ENCODE measurements at places on chromosomes 1 and 21. TPM values are rescaled to one million over a fixed set of nuclear protein-coding genes. Genes with fewer than 3 reads are reported as not detected.
A peak's percentile ranks its signal among the peaks of the same experiment; 100 is the strongest.

The PRDM16 gene
- total RNA-seq, result 6.3 TPM

The GPR153 gene
- total RNA-seq, result 17.6 TPM

The NHLH1 gene
- total RNA-seq, result 2.6 TPM

DNA sequence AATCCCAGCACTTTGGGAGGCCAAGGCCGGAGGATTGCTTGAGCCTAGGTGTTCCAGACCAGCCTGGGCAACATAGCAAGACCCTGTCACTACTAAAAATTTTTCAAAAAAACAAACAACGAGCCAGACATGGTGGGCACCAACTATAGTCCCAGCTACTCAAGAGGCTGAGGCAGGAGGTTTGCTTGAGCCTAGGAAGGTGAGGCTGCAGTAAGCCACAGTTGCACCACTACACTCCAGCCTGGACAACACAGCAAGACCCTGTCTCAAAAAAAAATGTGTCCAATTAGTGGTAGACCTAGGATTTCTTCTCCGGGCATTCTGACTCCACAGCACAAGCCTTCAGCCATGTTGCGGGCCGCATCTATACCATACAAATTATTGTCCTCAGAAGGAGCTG is 6.7 kb upstream of the IGSF8 start:
- DNase-seq, result no peak

The CELA2A gene
- total RNA-seq, result not detected

The SLC1A7 gene
- 2.4 TPM for total RNA-seq

DNA sequence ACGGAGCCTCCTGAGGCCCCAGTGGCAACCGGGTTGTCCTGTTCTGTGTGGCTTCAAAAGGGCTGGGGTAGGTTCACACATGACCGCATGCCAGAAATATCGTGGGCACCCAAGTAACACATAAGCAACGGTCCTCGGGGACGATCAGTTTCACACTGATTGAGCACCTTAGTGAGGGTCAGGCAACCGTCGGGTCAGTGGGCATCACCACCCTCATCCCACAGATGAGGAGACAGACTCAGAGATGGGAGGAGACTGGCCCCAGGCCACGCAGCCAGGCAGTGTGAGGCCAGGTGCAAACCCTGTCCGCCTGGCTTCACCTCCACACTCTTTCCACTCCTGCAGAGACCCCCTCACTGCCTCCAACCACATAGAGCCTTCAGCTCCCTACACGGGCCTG is 309.8 kb downstream of the MATN1 start:
- DNase-seq, result no peak

DNA sequence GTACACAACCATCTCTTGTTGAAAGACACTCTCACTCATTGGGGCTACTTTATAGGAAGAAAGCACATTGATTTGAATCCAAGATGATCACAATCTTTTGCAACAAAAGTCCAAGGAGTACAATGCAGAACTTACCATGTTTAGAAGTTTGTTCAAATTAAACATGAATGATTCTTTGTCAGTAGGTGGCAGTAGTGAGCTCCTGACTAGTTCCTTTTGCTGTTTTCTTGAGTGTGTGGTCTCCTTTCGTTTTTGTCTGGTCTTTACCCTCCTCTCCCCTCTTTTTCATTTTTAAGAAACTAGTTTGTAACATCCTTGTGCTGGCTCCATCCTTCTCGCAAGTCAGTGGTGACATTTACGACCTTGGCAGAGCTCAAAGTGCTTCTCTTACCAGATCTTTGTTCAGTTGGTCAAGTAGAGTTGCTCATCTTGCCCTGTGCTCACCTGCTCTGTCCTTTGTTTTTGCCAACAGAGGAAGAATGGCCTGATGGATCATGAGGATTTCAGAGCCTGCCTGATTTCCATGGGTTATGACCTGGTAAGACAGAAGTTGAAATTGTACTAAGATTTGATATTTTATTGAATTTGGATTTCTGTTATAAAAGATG is 35.7 kb upstream of the MTR start:
- peak; percentile 42 for DNase-seq

GRCh38 chr21:28142697-28143096 is 850.0 kb downstream of the LTN1 start:
- DNase-seq, result no peak

The SPTA1 gene
- total RNA-seq, result 3.9 TPM

DNA sequence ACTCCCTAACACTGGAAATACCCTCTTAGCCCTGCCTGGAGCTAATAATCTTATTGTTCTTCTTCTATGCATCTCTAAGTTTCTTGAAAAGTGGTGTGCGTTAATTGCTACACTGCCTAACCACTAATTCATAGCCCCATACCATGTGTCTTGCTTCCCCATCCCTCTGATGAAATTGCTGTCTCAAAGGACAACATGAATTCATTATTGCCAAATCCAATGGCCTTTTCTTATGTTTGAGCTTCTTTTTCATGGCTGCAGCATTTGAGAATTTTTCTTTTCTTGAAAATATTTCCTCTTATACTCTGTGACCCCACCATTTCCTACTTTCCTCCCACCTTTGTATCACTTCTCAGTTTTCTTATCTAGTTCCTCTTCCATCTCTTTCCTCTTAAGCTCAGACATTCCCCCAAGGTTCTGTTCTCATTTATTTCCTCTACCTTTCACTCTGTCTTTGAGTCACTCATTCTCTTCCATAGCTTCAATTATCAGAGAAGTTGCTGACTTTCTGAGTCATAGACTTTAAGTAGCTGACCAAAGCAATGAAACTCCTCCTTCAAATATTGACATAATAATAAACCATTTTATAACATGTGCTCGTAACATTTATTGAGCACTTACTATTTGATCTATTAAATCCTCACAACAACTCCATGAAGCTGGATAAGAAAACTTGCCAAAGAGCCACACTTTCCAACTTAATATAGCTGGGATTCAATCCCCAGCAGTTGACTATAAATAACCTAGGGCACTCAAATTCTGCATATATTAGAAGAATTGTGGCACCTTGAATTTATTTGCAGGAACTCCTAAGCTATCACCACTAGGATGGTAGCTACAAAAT is 35.5 kb upstream of the ATP6V1G3 start:
- DNase-seq, result no peak

The RHOU gene
- 65.7 TPM for total RNA-seq

DNA sequence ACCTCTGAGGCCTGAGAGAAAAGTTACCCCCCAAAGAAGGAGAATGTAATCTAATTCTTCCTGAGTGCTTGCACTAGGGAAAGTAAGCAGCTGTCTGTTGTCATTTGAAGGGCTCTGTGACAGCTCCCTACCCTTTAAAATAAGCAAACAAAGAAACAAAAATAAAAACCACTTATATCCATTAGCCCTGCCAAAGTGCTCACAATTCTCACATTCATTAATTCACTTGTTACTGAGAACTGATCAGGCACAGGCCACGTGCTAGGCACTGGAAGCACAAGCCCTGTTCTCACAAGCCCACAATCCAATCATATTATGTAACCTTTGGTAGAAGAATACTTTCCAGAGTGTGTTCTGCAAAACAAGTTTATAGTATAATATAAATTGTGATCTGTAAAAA is 199.4 kb downstream of the ZC3H11B start:
- DNase-seq, result no peak

- DNase-seq, result peak; percentile 92
Observed at GRCh38 chr1:156725683-156726280, 2.5 kb upstream of the METTL25B start.

GRCh38 chr1:27074175-27074780 is 61.6 kb upstream of the TENT5B start:
- no peak for DNase-seq

DNA sequence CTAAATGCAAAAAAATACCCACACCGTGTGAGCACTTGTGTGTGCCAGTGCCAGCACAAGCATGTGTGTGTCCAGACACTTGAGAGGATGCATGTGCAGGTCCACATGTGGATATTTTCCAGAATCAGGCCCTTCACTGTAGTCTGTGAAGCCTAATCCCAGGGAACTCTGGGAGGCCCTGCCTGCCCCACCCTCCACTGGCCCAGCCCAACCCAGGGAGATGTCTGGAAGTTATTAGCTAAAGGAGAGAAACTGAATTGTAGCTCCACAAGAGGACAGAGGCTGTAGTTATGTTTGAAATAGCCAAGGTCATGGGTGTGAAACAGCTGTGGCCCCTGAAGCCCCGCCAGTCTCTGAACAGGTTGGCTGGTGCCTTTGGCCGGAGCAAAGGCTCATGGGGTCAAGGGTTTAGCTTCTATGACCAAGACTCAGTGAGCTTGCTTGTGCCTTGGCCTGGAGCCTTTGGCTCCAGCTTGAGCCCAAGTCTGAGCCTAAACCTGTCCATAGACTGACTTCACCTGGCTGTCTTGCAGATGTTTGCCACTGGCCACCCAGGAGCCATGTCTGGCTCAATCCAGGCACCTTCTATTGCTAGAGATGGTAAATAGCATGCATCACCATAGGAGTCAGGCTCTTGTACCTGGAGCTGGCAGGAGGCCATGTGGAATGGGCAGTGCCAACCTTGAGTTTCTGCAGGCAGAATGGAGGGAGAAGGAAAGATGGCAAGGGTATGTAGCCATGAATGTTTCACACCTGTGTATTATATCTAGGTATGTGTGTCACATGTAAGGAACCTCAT is 69.9 kb downstream of the TMEM53 start:
- DNase-seq, result peak; percentile 51

- peak; percentile 72 for DNase-seq
Observed at GRCh38 chr1:55584526-55585401, 369.6 kb upstream of the USP24 start.

The SORT1 gene
- total RNA-seq, result 65.2 TPM

The UQCRH gene
- total RNA-seq, result 218 TPM

DNA sequence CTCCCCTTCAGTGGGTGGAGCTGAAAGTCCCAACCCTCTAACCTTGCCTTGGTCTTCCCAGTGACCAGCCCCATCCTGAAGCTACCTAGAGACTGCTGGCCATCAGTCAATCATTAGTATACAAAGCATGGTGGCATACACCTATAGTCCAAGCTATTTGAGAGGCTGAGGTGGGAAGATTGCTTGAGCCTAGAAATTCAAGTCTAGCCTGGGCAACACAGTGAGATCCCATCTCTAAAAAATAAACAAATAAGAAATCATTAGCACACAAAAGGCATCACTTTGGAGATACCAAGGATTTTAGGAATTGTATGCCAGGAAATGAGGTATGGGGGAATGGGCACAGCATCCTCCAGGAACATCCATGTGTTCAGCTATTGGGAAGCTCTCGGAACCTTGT is 4.4 kb upstream of the IFI6 start:
- DNase-seq, result no peak

The HAO2 gene
- total RNA-seq, result not detected

All from umbilical cord (tissue), 2 donors.